ENCODE measurements at places on chromosomes 16 and 17.

GRCh38 chr17:81563861-81564586, 11.9 kb upstream of the FAAP100 start:
- peak; percentile 43 for DNase-seq

DNA sequence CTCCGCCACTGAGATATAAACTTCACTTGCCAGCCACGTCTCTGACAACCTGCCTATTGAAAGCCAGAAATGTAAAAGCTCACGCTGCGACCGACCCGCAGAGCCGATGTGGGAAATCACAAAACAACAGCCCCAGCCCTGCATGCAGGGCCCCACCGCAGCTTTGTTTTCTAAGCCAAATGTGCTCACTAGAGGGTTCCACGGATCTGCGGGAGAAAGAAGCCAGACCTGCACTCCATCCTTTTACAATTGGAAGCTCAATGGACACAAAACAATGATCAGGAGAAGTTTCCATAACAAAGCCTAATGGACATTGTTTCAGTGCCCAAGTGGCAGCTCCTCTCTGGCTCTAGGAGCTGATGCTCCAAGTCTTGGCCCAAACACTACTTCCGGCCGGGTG, 33.1 kb downstream of the WIPI1 start:
- DNase-seq = no peak

DNA sequence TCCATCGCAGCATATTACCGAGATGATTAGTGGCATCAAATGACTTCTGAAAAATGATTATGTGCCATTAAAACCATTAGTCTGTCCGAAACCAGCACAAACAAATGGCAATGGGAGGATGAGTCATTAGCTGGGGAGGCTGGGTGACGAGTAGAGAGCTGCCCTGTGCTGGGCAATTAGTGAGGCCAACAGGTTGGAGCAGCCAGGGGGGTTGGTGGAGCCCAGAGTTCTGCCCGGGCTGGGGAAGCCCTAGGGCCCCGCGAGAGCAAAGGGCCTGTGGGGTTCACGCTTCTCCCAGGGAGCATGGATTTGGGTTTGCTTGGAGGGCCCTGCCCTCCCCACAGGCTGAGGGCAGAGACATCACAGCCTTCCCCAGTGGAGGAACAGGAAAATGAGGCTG, 152.1 kb upstream of the RPL38 start:
- DNase-seq = no peak

DNA sequence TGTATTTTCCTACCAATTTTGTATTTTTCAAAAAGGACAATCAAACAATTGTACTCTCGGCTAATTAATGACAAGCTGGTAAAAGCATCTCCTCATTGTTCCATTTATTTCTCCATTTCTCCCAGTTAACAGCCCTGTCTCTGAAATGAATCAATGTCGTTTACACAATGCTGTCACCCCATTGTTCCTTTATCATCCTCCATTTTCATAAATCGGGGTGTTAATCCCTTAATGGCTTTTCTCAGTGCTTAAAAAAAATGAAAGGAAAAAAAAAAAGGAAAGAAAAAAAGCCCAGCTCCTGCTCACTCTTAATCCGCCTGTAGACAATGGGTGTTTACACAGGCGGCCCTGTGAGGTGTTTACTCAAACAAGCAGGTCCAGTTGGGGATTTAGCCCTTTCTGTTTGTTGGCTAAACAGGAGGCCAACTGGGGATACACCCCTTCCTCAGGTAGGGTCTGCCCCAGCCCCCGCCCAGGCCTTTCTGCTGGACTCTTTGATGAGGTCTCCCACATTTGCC, 86.8 kb upstream of the SALL1 start:
- DNase-seq = no peak

- DNase-seq = no peak
Observed at GRCh38 chr16:68844211-68844564, 857 bp downstream of the TANGO6 start.

- no peak for DNase-seq
Observed at GRCh38 chr16:12739738-12740137, 63.9 kb downstream of the CPPED1 start.

DNA sequence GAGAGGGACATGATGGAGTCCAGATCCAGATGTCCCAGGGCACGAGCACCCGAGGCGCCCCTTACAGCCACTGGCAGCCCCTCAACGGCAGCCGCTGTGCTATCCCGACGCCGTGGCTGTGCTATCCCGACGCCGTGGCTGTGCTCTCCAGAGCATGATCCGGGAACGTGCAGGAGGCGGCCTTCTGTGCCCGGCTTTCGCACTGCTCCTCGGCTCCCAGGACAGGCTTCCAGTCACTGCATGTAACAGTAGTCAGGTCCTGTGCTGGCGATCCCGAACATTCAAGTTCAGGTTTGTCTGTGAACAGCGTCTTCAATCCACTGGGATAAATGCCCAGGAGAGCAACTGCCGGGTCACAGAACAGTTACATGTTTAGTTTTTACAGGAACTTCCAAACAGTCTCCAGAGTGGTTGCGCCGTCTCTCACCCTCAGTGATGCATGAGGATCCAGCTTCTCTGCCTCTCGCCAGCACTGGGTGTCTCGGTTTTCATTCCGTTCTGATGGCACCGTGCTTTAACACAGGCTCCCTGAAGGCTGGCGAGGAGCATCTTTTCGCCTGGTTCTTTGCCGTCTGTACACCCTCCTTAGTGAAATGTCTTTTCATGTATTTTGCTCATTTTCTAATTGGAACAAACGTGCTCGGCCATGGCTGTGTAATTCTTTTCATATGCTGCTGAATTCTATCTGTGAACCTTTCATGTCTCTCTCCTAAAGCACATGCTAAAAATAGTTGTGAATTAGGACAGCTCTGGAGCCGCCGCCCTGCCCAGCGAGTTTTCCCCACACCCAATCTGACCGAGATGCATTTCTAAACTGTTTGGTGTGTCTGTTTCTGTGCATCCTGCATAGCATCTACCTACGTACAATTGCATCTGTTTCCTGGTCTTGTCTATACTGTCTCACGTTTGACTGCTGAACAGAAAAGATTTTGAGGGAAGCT, 72.6 kb upstream of the METRNL start:
- no peak for DNase-seq

DNA sequence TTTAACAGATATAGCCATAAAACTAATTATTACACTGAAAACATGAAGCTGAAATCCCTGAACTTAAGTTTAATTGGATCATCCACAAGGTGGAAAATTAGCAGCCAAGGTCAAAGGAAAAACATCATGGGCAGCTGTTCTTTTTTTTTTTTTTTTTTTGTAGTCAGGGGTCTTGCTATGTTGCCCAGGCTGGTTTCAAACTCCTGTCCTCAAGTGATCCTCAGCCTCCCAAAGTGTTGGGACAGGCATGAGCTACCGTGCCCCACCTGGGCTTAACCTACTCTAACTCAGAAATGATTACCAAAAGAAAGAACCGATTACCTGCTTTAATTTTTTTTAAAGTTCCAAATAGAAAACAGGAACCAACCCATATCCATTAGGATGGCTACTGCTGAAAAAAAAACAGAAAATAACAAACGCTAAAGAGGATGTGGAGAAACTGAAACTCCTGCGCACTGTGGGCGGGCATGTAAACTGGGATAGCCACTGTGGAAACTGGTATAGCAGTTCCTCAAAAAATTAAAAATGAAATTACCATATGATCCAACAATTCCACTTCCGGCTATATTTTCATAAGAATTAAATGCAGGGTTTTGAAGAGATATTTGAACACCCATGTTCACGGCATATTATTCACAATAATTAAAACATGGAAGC, 8.6 kb downstream of the CMC2 start:
- peak; percentile 89 for DNase-seq

- no peak for DNase-seq
Observed at GRCh38 chr16:91484-91883, 13.5 kb downstream of the MPG start.

GRCh38 chr17:15886804-15887203, 58.1 kb upstream of the ADORA2B start:
- DNase-seq = peak; percentile 38

- DNase-seq = no peak
Observed at GRCh38 chr17:27690882-27691281, 59.9 kb downstream of the LGALS9 start.

DNA sequence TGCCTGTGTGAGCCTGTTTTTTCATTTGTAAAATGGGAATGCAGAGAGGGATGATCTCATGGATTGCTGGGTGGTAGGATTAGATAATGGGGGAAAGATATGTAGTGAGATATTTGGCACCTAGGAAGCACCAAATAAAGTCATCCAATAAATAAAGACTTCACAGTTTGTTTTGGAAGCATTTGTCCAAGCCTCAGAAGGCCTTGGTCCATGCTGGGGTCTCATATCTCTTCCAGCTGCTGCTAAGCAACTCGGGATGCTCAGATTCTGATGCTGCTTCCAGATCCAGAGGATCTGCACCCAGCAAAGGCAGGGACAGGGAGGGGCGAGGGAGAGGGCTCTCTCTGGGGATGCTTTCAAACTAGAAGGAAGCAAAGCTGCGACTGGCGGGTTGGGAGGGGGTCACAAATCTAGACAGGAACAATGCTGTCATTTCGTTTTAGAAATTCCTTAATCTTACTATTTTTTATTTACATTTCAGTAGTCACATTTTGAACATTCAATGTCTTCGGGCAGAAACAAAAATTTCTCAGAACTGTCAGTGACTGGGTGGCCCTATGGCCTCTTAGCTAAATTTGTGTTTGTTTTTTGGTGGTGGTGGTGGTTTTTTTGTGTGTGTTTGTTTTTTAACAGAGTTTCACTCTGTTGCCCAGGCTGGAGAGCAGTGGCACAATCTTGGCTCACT, 114.9 kb upstream of the CDH5 start:
- DNase-seq = no peak

GRCh38 chr17:74137416-74137815, 66.1 kb upstream of the RPL38 start:
- no peak for DNase-seq

DNA sequence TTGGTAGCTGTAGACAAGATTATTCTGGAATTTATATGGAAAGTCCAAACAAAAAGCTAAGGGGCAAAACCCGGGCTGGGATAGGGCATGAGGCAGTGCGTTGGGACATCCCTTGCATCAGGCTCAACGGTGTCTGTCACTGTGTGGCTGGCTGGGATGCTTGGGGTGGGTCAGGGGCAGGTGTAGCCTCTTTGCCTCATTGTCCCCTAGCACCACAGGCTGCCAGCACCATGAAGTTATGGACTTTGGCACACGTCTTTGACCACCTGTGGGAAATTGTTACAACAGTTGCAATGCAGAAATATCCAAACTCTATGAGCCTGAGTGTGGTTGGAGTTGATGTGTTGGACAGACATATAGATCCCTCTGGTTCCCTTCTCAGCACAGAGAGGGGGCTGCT, 32.8 kb upstream of the MARCHF10 start:
- no peak for DNase-seq

DNA sequence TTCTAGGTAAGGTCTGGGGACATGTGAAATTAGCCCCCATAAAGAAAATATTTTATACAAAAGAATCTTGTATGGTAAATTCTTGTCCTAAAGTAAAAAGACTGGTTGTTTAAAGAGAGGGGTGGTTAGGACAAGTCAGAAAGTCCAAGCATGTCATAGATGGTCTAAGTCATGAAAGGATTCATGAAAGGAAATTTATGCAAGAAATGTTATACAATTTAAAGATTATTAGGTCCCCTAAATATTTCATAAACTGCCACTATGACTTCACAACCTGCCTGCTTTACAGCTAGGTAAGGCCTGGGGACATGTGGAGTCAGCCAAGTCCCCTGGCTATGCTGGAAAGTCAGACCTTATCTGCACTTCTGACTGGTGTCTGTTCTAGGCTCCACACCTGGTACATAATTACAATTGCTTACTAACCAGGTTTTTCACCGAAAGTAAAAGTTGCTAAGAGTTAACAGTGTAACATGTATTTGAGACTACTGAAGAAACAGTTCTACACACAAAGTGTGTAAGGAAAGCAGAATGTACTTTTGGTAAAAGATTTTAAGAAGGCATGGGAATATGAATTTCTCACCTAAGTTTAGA, 17.0 kb downstream of the N4BP1 start:
- DNase-seq = no peak

DNA sequence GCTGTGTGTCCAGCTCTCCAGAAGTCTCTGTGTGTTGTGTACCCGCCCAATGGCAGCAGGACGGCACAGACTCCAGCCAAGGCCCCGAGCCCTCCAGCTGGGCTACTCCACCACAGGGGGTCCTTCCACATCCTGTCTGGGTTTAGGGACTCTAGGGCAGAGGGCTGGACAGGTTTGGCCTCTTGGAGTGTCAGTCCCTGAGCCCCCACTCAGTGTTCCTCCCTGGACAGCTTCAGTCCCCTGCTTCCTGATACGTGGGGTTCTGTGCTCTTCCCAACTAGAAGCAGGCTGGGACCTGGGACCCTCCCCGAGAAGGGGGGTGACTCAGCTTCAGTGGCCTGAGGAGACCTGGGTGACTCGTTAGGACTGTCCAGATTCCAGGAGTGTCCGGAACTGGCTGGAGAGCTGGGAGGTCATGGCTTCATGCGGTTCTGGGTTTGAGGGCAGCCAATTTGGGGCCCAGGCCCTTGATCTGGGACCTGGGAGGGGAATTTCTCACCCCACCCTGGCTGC, 4.2 kb downstream of the CDK3 start:
- DNase-seq = no peak

DNA sequence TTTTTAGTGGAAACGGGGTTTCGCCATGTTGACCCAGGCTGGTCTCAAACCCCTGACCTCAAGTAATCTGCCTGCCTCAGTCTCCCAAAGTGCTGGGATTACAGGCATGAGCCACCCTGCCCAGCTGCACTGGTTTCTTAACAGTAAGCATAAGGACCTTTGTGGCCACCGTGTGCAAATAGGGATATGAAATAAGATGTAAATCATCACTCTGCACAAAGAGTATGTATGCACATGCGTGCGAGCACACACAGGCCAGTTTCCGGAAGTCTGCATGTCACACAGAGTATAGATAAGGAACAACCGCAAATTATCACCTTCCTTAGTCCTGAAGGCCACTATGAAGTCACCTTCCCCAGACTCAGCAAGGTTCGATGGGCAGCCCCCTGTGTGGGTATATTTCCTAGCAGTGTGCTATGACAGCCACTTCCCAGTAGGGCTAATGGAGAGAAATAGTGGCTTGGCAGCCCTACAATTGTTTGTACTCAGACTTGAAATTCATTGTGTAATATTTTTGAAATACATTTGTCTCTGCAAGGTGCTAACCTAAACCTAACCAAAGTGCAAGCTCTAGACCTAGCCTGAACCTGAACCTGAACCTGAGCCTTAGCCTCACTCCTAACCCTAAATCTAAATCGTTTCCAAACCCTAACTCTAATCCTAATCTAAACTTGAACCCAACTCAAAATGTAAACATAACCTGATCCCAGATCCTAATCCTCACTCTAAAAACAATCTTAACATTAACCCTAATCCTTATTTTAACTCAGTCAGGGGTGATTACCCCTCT, 48.4 kb upstream of the SKAP1 start:
- DNase-seq = peak; percentile 32

DNA sequence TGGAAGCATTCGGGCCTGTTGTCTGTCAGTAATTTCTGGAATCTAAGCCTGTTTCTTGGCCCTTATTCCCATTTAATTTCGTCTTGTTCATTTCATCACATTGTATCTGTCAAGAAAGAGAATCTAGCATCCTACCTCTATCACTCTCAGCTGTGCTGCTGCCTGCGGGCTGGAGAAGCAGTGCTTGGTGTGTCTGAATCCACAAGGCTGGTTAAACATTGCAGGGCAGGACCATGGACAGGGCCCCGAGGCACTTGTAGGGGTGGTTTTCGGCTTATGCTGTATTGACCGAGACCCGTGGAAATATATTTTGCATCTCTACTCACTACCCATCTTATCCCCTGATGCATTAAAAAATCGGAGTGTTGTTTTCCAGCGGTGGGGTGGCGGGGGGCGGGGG, 3.1 kb downstream of the RAB11FIP4 start:
- DNase-seq = peak; percentile 77
